Cardiac septum (tissue), 1 donor: ENCODE measurements at places on chromosomes 5 and 9.

GRCh38 chr5:82234885-82235284 lies 43.3 kb downstream of the RPS23 start:
- no peak for DNase-seq

DNA sequence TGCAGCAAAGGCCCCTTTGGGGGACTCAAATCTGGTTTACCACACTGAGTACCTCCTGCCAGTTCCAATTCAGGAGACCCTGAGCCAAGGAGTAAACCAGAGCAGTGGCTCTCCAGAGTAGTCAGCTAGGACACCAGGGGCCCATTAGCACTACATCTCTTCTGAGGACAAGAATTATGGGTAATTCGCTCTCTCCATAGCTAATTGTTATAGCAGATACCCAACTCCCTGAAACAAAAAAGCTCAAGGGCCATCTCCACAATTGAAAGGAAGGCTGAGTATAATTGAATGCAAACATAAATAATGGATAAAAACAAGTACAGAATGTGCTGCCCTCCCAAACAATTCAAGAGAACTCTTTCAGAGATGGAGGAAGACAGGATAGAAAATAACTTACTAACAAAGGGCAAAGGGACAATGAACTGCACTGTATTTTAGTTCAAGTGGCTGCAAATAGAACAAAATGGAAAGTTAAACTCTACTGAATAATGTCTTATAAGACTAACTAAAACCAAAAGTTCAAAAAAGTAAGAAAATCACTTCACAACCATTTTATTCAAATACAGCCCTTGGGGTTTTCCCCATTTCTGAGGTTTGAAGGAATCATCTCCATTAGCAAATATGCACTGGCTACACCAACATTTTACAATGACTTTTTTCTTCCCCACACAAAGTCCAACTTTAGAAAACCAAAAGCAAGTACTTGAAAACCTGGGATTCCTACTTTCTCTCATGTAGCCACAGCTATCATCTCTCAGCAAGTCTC lies 118.8 kb downstream of the SIL1 start:
- DNase-seq = no peak

DNA sequence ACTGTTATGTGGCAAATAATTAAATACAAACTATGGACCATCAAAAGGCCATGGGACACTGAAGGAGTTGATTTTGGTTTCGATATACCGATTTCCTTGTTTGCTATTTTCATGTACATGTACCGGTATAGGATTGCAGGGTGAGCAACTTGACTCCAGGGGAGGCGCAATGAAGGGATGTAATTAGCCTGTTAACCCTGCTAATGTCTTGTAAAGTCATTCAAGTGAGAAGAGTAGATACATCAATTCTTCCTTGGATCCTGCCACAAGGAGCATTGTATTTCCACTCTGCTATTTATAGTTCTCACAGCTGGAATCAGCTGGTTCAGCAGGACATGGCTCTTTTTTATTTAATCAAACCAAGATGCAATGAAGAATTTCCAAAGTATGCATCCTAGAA lies 102.0 kb downstream of the STK32A start:
- no peak for DNase-seq

DNA sequence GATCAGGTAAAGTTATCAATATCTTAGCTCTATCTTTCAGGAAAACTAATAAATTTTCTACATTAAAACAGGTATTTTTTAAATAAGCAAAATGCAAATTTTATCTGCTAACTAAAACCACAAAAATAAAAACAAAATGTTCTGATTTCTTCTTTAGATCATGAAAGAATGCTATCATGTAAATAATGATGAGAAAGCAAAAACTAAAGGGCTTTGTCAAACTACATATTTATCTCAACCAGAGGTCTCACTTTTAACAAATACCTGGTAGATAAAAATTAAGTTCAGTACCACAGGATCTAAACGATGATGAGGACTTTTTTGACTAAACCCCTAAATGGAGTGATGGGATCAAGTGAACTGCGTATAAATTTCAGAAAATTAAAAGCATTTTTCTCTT lies 50.5 kb downstream of the MLANA start:
- no peak for DNase-seq

DNA sequence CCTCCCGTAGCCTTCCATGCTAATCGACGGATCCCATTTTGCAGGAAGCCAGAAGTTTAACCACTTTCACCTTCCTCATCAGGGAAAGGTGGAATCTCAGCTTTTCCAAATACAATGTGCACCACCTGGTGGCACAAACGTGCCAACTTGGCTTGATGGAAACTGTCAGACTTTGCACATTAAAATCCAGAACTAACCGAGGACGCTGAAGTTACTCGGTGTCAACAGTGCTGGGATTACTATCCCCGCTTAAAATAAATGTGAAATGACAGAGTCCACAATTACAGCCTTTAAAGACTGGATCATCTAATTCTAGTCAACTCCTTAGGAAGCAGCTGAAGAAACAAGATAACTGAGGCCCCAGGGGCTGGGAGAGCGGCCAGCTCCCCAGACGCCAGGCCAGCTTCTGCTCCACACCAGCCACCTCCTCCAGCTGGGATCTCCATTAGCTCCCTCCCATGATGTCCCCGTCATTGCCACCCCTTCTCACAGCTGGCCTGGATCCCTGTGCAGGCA lies 50.1 kb upstream of the RETREG1 start:
- no peak for DNase-seq

DNA sequence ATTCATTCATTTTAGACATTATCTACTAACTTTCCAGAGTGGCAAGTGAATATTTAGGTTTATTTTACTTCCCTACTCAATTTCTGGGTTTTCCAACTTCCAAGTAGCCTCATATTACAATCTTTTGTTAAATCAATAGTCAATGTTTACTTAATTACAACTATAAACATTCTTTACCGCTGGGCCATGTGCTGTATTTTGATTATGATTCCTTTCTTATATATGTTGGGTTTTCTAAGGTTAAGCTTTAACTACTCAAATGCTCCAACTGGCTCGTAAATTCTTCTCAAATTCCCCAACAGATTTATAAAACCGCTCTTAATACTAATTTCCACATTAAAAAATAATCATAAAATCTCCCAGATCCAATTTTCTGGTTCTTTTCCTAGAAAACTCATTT lies 110.1 kb upstream of the ABCA1 start:
- no peak for DNase-seq

DNA sequence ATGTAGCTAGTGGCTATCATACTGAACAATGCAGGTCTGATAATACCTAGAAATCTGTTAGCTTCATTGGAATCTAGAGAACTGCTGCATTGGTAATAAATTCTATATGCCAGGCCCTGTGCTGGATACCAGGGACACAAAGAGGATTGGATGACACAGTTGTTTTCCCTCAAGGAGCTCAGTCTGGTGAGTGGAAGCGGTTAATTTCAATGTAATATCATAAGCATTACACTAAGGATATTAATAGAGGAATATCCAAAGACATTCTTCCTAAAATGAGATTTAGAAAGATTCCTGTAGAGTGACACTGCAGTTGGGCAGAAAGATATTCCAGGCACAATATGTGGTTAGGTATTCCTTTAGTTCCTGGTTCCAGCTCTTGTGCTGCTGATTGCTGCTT lies 5.9 kb downstream of the CMYA5 start:
- no peak for DNase-seq

DNA sequence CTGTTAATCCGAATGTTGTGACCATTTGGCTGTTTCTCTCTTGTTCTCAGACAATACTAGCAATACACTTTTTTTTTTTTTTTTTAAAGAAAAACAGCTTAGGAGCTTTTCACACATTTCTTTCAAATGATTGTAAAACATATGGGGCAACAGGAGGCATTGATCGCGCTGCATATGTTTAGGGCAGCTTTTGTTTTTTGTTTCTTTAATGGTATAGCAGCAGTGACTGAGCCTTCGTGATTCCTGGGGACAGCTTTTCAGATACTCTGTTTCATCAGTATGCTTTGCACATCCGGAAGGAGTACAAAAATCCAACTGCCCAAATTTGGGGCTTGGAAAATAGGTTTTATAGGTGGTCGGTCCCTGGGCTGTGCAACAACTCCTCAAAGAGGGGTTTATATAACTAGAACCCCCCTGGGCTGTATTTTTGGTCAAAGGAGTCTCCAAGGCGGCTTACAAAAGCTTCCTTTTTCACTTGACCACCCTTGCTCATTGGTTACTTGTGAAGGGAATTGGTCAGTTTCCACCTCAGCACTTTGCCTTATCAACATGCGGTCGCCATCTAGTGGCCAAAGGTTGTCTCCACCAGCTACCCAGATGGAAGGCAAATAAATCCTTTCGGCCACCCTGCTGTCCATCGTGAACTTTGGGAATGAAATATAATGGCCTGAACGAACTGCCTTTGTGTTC lies 91.8 kb downstream of the PDE6A start:
- DNase-seq = no peak

DNA sequence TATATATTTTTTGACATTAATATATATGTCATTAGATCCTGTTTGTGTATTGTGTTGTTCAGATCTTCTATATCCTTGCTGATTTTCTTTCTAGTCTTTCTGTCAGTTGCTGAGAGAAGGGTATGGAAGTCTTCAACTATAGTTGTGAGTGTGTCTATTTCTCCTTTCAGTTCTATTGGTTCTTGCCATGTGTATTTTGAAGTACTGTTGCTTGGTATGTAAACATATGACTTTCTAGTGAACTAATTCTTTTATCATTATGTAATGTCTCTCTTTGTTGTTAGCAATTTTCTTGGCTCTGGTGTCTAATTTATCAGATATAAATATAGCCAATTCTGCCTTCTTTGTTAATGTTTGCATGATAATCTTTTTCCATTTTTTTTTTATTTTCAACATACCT lies 84.3 kb upstream of the CAST start:
- no peak for DNase-seq

DNA sequence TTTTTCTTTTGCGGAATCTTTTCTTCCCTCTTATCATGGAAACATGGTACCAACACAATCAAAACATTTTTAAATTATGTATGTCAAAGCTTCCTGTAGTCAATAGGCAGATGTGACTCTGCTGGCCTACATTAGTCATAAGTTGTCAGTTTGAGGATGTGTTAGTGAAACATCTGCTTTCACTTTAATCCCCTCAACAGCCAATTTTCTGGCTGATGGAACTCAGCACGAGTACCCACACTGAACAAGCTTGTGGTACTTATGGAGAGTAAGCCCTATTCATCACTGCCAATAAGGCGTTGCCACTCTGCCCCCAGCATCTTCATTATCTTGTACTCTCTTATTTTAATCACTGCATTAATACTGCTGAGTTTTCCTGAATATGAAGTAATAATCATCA lies 1034.4 kb downstream of the CDH9 start:
- DNase-seq = no peak

DNA sequence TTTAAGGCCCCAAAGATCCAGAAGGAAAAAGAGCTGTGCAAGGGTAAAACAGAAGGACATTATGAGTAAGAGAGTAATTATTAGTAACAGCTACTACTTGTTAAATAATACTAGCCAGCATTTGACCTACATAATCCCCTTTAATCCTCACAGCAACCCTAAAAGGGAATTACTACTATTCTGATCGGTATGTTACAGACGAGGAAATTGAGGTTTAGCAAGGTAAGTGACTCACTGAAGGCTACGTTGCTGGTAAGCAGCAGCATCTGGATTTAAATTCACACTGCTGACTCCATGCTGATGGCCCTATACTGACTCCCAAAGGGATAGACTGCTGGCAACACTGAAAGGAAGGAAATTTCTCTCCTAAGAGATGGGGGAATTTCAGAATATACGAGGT lies 3.7 kb upstream of the FSD1L start:
- DNase-seq = no peak

DNA sequence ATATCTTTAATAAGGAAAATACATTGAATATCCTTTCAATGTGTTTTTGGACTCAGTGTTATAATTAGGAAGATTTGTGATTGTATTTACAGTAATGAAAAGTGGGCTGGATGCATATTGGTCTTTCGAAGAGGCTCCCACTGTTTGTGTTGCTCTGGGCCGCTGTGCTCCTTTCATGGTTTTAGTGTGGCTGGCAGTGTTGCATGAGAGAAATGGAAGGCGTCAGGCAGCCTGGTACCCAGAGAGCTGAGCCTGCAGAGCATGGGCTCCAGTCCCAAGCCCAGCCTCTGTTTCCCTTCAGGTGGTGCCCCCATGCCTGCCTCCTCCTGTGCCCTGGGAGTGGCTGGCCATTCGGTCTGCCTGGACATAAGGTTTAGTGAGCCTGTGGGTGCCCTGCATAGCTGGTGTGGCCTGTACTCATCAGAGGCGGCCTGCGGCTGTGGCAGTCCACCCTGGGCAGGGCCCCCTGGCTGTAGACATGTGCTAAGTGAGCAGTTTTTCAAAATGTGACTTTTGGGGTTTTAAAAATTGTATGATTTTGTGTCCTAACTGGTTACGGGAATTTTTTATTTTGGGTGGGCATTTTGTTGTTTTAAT lies 27.4 kb upstream of the FAM120AOS start:
- DNase-seq = no peak

- no peak for DNase-seq
Observed at GRCh38 chr9:79672236-79672635, 100.5 kb downstream of the TLE4 start.

DNA sequence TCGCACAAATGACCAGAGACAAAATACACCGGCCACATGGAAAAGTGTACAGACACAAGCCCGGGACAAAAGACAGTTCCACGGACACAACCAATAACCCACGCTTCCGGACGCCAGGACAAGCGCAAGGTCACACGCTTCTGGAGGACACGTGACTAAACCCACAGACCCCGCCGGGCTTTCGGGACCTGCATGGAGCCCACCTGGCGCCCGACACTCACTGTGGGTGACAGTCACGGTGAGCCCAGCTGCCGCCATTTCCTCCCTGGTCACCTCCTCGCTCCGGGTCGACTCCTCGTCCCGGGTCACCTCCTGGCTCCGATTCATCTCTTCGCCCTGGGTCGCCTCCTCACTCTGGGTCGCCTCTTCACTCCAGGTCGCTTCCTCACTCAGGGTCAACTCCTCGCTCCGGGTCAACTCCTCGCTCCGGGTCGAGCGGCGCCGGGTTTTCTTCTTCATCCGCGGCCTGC lies 470 bp downstream of the BAG1 start:
- DNase-seq = peak; percentile 87

DNA sequence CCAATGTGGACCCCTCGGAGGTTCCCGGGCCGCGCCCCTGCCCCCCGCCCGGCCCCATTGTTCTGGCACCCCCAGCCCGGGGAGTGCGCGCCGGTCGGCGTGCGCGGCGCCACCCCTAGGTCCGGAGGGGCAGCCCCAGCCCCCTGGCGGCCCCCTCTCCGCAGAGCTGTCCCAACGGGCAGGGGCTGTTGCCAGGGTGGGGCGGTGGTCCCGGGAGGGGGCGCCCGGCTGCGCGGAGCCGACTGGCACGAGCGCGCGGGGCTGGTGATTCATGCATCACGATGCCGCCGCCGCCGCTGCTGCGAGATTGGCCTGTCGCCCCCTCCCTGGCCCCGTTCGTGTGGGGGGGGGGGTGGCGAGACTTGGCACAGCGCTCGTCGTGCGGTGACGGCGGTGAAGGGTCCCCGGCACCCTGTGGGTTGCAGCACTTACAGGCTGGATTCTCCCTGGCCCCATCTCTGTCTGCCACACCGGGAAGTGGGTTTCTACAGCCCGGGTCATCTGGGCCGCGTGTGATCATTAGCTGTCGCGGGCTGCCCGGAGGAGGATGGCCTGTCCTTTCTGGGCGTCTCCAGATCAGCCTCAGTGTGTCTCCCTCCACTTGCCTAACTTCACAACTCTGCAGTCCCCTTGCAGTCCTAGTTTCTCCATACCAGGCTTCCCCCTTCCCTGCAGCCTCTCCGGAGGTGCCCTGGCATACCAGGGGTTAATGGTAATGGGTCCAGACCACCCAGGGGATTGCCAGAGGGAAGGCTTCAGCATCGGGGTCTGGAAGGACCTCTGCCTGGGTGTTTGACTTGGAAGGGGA lies 858 bp downstream of the NCS1 start:
- no peak for DNase-seq
